NCI-H524 (cell line): ENCODE measurements at places on chromosomes 7 and 10.

GRCh38 chr10:10270126-10271050, 747.3 kb upstream of the CELF2 start:
- DNase-seq = no peak

- no peak for DNase-seq
These were observed 51.3 kb upstream of the VIPR2 start for GRCh38 chr7:159195946-159196345.

GRCh38 chr10:71964098-71964742, at the start of gene CHST3:
Gene CHST3 (plus strand): TSS chr10:71964395. CDS start chr10:72005843, 41,448 bp downstream.
- peak; percentile 7 for DNase-seq

DNA sequence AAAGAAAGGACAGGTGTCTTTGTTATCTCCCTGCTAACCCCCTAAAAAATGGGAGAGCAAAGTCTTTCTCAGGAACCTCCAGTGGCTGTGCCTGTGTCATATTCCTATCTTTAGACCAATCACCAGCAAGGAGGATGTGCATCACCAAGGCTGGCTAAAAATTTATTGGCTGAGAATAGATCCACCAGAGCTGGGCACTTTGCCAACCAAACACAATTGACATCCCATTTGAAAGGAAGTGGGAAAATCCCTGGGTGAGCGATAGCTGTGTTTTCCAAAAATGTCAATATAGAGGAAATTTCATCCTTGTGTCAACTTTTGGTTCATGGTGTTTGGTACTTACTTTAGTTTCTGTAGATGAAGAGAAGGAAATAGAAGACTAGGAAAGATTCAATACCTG, 13.1 kb upstream of the GPR141 start:
- no peak for DNase-seq

DNA sequence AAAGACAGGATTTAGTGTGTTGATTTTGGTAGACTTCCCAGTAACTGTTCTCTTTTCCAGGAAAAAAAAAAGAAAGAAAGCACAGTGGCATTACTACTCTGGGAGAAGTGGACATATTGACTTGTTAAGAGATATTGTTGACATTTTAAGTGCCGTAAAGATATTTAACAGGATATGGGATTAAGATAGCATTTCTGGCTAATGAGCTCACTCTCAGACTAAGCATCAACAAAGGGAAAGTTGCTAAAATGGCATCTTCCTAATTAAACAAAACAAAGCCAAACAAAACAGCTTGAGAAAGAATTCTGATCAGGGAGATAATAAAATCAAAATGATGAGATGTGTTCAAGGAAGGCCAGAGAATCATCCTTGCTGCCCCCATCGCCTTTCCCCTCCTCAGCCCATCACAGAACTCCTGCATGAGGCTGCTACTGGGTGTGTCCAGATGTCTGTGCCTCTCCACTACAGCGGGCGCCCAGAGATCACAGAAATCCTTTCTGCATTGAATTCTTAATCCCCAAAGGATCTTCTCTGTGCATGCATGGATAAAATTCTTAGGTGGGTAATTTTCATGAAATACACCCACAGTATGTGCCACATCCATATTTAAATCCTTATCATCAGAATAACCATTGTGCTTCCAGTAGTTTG, 270.5 kb downstream of the POU6F2 start:
- DNase-seq = peak; percentile 45

GRCh38 chr7:28276298-28276697, 95.7 kb upstream of the JAZF1 start:
- DNase-seq = no peak

GRCh38 chr10:5550621-5551530, 26.1 kb downstream of the CALML3 start:
- DNase-seq = no peak

GRCh38 chr7:112405286-112405685, 45.0 kb upstream of the IFRD1 start:
- DNase-seq = no peak

DNA sequence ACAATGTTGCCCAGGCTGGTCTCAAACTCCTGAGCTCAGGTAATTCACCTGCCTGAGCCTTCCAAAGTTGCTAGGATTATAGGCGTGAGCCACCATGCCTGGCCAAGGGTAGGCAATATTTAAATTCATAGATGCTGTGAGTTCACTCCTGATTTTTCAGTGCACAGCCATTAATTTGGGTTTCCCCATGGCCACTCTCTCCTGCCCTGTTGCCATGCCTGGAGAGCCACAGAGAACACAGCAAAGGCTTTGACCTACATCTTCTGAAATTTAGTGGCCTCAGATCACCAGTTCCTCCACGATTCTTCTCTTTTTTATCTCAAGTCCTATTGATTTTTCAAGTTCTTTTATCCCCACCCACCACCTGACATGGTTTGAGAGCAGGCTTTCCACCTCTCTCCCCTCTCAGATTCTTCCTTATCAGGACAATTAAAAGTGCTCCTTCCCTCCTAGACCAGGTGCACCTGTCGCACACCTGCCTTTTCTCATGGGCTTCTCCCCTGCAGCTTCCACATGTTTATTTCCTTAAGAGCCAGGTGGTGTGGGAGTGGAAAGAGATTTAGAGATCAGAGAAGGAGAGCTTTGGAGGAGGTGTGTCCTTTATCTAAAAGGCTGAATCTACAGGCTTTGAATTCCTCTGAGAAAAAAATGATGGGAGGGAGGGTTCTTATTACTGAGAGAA, 123.8 kb downstream of the ADRA2A start:
- no peak for DNase-seq

- DNase-seq = peak; percentile 14
These were observed 40.0 kb downstream of the HK1 start for GRCh38 chr10:69318106-69318866.
